ENCODE measurements at places on chromosomes 11 and 22. TPM values are rescaled to one million over a fixed set of nuclear protein-coding genes. Genes with fewer than 3 reads are reported as not detected.
A peak's percentile ranks its signal among the peaks of the same experiment; 100 is the strongest.

GGTLC3 gene
- total RNA-seq: not detected

GRCh38 chr11:24819006-24819405, 322.2 kb downstream of the LUZP2 start:
- DNase-seq: peak; percentile 2

- DNase-seq: peak; percentile 84
Observed at GRCh38 chr22:40533712-40534378, 102.7 kb downstream of the MRTFA start.

RELT gene
- 0.77 TPM for total RNA-seq

DNA sequence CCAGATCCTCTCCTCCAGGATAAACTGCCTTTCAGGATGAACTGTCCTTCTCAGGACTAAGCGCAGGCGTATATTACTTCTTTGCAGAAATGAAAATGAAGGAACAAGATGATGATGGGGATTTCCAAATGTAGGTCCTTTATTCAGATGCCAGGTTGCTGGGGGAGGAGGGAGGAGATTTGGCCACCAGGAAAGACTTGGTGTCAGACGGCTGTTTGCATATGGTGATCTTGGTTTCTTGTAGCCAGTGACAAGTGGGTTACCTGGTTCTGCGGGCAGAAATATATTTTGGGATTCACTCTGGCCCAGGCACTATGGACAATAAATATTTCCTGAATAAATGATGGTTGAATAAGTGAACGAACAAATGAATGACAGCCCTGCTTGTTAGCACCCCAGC, 243.4 kb downstream of the MIAT start:
- no peak for DNase-seq

GRCh38 chr11:47445840-47446239, 3.1 kb downstream of the RAPSN start:
- DNase-seq: no peak

Measured in fibroblast of lung (primary cell).